ENCODE measurements at places on chromosomes 6 and 20. TPM values are rescaled to one million over a fixed set of nuclear protein-coding genes. Genes with fewer than 3 reads are reported as not detected.

DNA sequence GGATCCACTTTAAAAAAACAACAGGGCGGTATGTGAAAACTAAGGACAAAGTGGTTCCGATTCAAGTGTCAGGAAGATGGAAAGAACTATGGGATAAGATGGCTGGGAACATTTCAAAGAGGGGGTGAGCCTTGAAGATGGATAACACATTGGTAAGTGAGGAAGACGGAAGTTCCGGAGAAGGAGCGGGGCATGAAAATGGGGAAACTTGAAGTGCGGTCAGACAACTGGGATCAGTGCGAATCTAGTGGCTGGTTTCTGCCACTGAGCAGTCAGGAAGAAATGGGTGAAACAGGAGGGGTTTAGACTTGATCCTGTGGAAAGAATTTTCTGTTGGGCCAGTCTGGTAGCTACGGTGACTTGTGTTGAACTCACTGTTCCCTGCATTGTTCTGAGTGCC is 1.2 kb downstream of the NAA20 start:
- no peak for DNase-seq

DNA sequence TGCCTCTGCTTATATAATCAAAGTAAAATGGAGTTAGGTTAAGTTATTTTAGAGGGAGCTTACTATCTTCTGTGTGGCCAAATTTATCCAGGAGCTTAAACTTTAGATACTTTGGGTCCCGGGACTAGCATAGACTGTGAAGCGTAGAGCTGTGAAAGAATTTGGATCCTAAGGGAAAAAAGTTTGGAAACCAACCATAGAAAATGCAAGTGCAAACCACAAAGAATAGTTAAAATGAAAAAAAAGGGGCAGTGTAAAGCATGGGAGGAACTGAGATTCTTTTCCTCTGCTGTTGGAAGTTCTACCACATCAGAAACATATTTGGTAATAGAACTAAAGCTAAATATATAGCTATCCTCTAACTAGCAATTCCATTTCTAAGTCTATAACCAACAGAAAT is 232.2 kb upstream of the FLRT3 start:
- no peak for DNase-seq

DNA sequence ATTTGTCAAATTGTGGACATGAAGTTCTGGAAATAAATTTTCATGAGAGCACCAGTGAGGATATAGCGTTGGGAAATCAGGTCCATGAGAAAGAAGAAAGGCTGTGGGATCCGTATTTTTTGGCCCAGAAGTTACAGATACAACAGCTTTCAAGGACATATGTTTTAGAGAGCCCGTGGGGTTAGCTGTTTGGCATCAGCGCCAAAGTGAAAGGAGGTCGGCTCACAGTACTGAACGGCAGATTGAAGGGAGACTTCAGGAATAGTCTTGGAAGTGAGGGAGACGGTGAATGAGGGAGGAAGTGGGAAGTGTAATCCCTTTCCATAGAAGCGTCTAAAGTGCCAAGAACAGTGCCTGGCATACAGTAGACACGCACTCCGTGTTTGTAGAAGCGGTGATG is 31.8 kb downstream of the ZDHHC14 start:
- no peak for DNase-seq

DNA sequence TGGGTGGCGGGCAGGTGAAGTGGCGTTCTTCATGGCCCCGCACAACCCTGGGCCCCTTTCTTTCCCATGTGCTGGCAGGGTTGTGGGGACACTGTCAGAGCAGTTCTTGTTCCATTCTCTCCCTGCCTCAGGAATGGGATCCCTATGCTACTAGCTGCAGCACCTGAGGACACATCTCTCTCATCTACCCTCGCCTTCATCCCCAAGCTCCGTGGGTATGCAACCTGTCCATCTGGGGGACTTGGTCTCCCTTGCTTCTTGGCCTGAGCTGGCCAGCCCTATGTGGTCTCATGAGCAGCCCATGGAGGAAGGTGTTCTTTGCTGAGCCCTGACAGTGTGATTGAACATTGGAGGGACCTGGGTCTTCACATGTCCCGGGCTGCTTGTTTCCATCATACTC is 24.2 kb downstream of the CST9L start:
- no peak for DNase-seq

GRCh38 chr20:57998276-57998675 is 230.2 kb downstream of the ANKRD60 start:
- no peak for DNase-seq

DNA sequence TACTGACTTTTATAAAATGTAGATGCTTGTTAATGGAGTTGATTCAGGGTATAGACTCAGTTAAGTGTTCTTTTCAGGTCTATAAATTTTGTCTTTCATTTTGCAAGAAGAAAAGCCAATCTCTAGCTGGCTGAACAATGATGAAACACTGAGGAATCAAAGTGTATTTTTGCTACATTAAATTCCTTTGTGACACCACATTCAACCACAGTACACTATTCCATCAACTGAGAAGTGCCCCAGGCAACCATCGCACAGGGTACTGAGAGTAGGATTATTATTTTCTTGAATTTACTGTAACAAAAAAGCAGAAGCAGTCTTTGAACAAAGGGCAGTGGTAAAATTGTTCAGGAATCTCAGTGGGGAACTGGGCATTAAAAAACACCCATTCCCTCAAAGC is 83.6 kb downstream of the PREP start:
- DNase-seq = no peak

GRCh38 chr20:35318502-35319157 is 26.4 kb upstream of the FAM83C start:
- peak; percentile 43 for DNase-seq

The MCHR2 gene
- not detected for total RNA-seq

The ZSCAN16 gene
- total RNA-seq = 2.3 TPM

The NSFL1C gene
- 80.4 TPM for total RNA-seq

Measured in activated naive CD4-positive, alpha-beta T cell treated with anti-CD3 and anti-CD28 coated beads for 36 hours (primary cell).